ENCODE measurements at places on chromosomes 16 and 17. TPM values are rescaled to one million over a fixed set of nuclear protein-coding genes. Genes with fewer than 3 reads are reported as not detected.

- peak; percentile 76 for DNase-seq
These were observed 26.9 kb upstream of the RPL38 start for GRCh38 chr17:74176546-74177001.

DNA sequence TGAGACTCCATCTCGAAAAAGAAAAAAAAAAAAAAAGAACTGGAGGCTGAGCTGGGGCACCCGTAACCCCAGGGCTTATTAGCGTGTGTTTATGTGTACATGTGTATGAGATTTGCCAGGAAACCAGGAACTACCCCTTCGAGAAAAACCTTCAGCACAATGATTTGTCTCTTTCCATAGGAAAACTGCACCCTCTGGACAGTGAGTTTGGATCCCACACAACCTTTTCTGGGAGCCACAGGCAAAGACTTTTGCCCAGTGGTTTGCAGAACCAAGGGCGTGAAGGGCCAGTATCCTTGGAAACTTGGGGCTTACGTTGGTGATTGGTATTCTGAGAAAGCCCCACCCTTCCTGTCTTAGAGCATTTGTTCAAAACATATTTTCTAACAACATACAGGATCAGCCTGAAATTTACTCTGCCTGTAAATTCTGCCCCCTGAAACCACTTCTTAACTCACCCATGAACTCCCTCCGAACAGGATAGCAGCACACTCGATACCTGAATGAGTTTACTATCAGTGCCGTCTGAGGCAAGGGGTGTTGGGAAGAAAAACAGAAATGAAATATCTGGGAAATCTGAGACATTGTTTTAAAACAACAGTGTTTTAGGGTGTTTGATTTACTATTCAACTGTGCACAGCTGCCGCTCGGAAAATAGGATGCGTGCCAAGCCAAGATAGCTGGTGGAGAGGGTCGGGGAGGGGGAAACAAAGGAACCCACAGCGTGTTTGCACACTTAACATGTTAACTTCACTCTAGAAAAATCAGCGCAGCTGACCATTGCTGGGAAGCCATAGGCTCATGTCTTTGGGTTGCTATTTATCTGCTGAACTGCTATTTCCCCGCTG lies 40.2 kb upstream of the MAF start:
- no peak for DNase-seq

DNA sequence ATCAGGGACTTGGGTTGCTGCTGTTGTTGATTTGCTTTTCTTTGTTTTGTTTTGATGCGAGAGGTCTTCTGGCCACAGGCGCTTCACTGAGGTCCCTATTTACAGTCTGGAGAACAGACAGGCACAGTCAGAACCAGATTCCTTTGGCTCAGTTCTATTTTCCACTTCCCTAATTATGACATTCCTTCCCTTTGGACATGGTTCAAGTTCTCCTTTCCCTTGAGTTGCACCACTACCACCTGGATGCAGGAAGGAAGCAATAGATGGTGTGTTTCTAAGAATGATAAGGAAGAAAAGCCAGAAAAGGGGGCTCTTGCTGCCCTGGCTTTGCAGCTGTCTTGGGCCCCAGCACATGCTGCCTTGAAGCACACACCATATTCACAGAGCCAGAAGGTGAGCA lies 160.6 kb downstream of the MAF start:
- no peak for DNase-seq

DNA sequence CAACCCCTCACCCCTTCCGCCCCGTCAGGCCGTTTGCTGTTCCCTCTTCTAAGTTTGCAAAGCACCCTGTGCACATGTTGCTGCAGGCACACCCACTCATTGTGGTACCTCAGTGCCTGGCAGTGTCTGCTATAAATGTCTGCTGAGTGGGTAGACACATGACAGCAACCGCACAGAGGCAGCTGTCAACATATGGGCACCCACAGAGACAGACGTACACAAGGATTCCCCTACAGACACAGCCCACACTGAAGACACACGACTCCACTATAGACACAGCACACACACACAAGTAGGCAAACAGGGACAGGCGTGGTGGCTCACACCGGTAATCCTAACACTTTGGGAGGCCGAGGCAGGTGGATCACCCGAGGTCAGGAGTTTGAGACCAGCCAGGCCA lies 17.8 kb upstream of the CRK start:
- DNase-seq: no peak

DNA sequence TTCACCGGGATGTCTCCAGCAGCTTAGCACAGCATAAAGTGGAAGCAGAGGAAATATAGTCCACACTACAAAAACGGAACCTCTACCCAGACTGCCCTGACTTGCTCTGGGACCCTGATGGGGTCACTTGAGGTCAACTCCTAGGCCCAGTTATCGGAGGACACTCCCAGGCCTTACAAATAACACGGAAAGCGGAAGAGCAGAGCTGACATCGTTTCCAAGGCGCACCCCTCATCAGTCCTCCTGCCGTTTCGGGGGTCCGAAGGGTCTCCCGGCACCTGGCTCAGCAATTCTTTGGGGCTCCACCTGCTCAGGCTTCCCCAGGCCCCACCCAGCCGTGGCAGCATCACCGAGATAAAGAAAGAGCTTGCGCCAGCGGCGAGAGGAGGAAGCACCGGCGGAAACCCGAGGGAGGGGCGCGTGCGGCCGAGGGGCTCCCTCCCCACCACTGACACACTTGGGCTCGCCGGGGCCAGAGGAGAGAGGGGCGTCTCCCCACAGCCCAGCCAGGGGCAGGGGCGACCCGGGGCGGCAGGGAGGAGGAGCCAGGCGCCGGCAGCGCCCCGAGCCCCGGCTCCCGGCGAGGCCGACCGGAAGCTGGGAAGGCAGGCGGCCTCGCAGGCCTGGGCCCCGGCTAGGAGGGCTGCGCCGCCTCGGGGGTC lies 727 bp downstream of the CORO7 start:
- DNase-seq: no peak

- no peak for DNase-seq
These were observed 85.0 kb downstream of the NOG start for GRCh38 chr17:56678249-56679114.

- peak; percentile 70 for DNase-seq
These were observed 173.6 kb downstream of the IRF8 start for GRCh38 chr16:86072328-86073102.

DNA sequence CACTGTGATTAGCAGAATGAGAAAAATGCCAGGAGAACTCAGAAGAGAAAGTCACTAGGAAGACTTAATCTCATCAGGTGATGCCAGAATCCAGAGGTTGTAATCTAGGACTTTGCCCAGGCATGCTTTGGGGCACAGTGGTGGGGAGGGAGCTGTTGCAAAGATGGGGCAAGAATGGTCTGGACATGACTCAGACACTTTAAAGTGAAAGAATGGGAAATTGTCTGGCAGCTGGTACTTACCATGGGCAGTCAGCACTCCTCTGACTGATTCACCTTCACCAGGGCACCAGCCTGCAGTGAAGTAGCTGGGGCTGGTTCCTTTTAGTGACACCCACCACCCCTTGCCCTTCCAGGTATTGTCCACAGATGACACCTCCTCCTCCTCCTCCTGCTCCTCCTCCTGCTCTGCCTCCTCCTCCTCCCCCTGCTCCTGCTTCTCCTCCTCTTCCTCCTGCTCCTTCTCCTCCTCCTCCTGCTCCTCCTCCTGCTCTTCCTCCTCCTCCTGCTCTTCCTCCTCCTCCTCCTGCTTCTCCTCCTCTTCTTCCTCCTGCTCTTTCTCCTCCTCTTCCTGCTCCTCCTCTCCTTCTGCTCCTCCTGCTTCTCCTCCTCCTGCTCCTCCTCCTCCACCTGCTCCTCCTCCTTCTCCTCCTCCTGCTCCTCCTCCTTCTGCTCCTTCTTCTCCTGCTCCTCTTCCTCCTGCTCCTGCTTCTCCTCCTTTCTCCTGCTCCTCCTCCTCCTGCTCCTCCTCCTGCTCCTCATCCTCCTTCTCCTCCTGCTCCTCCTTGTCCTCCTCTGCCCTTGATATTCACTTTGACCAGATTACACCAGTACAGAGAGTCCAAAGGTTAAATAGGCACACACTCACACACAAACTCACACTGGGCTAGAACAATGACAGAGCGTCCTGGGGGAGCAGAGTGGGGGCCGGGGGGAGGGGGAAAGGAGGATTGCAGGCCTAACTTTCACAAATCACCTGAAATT lies at the start of gene CHD9NB:
TSS of gene CHD9NB (minus strand) at position 379 of the 983 bp plus-strand sequence. CDS start 8,739 bp downstream, outside the sequence.
- peak; percentile 93 for DNase-seq

GRCh38 chr16:85991425-85991824 lies 92.5 kb downstream of the IRF8 start:
- DNase-seq: no peak

- no peak for DNase-seq
These were observed 77.9 kb downstream of the CCT6B start for GRCh38 chr17:34883106-34884000.

DNA sequence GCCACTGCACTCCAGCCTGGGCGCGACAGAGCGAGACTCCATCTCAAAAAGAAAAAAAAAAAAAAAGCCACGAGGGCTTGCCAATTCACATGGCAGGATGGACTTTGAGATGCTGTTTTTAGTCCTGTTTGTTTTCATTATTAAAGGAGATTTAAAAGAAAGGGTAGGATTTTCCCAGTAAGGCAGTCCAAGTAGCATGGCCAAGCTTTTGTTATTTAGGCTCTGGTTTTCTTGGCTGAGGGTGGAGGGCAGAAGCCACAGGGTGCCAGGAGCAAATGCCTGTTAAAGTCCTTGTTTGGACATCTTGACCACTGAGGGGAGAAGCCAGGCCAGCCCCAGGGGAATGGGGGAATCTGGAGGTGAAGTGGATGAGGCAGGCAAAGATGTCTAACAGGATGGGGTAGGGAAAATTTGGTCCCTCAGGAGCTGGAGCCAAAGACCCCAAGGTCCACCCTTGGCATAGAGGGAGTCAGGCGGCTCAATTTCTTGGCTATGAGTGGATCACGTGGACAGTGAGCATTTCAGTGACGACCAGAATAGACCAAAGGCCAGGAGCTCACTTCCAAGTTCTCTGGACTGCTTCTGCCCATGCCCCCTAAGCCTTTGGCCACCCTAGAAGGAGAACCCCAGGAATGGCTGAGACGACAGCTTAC lies 20.8 kb upstream of the PLLP start:
- no peak for DNase-seq

DNA sequence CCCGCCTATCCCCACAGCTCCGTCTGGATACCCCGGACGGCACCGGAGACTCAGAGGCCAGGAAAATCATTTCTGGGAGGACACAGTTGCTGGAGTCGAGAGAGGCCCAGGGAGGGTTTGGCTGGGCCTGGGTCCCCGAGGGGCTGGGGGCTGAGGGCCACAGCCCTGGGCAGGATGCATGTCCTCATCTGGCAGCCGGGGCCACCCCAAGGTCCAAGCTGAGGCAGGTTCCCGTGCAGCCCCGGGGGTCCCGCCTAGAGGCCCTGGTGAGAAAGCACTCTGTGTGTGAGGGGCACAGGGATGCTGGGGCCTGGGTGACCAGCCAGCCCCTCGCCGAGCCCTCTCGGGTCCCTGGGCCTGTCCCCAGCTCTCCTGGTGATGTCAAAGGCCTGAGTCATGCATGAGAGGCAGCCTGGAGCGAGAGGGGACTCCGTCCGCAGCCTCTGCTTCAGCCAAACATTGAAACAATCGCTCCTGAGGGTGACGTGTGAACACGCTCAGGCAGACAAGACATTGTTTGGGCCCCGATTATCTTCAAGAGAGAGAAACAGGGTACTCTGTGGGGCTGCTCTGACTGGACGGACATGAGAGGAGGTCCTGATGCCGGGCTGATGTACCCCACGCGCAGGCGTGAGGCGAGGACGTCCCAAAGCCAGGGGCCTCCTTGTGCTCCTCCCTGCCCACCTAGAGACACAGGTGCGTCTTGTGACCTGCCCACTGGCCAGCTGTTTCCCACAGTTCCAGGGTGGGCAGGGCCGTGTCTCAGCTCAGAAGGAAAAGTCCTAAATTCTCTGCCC lies 25.8 kb upstream of the C1QTNF8 start:
- no peak for DNase-seq

DNA sequence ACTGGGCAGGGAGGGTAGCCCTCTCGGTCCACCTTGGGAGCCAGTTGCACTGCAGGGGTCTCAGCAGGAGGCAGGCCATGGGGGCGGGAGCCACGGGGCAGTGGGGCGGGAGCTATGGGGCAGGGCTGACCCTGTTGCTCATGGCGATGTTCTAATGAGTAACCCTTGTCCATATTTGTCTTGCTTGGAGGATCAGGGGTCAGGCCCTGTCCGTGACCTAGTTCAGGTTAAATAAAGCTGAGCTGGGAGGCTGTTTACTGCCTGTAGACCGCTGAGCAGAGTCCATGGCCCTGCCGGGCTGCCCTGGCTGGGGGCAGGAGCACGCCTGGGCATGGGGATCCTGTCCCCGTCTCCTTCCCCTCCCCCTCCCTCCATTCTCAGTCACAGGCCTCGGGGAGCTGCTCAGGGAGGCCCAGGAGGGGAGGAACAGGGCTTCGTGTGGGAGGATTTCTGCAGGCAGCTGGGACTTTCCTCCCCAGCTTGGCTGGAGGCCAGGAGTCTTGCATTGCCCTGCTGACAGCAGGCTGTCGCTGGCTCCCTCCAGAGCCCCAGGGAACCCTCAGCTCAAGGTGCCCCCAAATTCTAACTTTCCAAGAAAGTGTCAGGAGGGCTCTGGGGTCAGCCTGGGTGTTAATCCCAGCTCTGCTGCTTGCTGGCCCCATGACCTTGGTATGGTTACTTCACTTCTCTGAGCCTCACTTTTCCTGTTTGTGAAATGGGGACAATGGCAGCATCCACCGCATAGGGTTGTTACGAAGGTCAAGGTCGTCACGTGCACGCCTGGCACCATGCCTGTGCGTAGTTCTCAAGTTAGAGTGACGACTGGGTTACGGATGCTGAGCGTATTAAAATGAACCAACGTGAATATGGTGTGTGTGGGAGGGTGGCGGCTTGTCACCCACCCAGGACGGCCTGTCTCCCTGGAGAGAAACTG lies 6.1 kb upstream of the SERPINF2 start:
- peak; percentile 67 for DNase-seq

GRCh38 chr16:85908444-85908843 lies 9.5 kb downstream of the IRF8 start:
- no peak for DNase-seq

The SNX20 gene
- not detected for polyA plus RNA-seq

The CA4 gene
- polyA plus RNA-seq: 0.11 TPM

The MYH3 gene
- 2.6 TPM for polyA plus RNA-seq

The KRT9 gene
- polyA plus RNA-seq: not detected

The RABEP1 gene
- polyA plus RNA-seq: 41.7 TPM

The HEATR9 gene
- not detected for polyA plus RNA-seq

The VPS35L gene
- 37.6 TPM for polyA plus RNA-seq

The KRT34 gene
- 0.17 TPM for polyA plus RNA-seq

Data from A549 (cell line).